ENCODE measurements at places on chromosomes 3 and 15.

DNA sequence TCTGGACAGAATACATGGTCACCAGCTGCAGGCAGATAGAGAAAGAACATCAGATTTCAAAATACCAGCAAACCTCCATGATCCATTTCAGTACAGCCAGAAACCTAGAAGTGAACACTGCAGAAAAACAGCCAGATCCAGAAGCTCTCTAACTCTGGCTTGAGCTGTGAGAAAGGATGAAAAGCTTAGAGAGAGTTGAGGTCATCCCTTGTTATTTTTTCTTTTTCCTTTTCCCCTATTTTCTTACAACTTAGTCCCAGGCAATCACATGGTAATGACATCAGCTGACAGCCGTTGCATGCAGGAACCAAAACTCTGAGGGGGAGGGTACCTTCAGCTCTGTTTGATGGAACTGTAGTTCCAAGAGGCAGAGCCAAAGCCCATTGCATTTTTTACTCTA, 113.2 kb downstream of the TCF12 start:
- DNase-seq = no peak

- DNase-seq = peak; percentile 2
Observed at GRCh38 chr15:56390739-56391267, 25.6 kb downstream of the TEX9 start.

- DNase-seq = peak; percentile 93
Observed at GRCh38 chr3:30286007-30286669, 320.3 kb upstream of the TGFBR2 start.

GRCh38 chr3:140332131-140332530, 345.7 kb upstream of the TRIM42 start:
- DNase-seq = no peak

DNA sequence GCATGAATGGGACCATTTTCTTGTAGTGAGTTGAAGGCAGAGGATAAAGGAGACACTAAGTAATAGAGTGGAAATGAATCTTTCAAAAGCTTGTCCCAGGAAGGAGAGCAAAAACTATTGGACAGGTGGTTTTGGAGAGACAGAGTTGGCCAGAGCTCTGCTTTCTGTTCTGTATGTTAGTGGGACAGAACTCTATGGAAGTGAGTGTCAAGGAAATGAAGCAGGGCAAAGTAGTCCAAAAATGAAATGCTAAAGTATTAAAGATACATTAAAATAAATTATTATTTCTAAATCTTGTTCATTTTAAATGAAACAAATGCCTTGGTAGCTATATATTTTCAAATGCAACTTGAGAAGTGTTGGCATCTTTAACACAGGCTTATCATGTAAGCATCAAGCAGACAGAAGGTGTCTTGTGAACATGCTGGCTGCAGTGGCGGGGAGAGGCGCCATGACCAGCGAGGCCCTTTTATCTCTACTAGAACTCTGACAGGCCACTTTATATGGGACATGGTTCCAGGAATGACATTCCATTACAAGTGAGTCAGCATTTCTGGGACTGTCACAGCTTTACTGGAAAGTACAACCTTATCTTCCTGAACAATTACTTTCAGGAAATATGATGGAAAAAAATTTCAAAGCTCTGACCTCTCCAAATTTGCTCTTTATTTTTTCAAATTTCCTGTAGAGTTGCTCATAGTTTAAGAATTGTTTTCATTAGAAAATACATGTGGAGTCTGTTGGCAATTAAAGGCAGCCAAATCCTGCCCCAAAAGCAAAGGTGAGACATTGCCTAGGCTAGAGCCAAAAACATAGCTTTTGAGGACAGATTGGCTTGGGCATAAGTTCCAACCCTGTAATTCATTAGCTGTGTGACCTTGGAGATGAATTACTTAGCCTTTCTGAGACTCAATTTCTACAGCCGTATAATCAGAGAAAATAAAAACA, 106.5 kb downstream of the ECT2 start:
- no peak for DNase-seq

GRCh38 chr3:33277193-33277882, at the start of gene FBXL2:
Gene FBXL2, plus strand, starts transcription at chr3:33277442. Its CDS starts 71 bp downstream, at chr3:33277513.
- peak; percentile 68 for DNase-seq

GRCh38 chr3:128490915-128491690, 1.9 kb downstream of the GATA2 start:
- DNase-seq = no peak

GRCh38 chr15:80778964-80779657, at the start of gene CEMIP:
Gene CEMIP, plus strand, starts transcription at chr15:80779370. Its CDS starts 94,510 bp downstream, at chr15:80873880.
- peak; percentile 68 for DNase-seq

DNA sequence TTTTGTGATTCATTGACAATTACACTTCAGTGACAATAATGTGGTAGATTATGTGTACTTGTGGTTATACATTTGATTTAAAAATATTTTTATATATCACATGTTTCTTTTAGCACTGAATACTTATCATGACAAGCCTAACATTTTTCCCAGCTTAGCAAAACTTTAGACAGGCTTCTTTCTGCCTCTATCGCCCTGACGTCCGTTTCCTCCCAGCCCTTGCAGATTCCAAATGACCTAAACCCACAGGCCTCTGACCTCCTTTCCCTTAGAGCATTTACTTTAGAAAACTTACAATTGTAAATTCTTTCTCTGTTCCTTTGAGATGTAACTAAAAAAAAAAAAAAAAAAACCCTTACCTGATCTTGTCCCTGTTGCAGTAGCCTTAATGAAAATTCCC, 326.1 kb downstream of the UNC13C start:
- DNase-seq = no peak

GRCh38 chr15:88342666-88343065, 86.1 kb upstream of the NTRK3 start:
- DNase-seq = no peak

GRCh38 chr15:40921949-40922607, 7.1 kb upstream of the DLL4 start:
- DNase-seq = no peak

GRCh38 chr3:14422016-14422963, 19.9 kb downstream of the SLC6A6 start:
- DNase-seq = no peak

GRCh38 chr3:14925729-14926591, 21.4 kb upstream of the NR2C2 start:
- peak; percentile 39 for DNase-seq

DNA sequence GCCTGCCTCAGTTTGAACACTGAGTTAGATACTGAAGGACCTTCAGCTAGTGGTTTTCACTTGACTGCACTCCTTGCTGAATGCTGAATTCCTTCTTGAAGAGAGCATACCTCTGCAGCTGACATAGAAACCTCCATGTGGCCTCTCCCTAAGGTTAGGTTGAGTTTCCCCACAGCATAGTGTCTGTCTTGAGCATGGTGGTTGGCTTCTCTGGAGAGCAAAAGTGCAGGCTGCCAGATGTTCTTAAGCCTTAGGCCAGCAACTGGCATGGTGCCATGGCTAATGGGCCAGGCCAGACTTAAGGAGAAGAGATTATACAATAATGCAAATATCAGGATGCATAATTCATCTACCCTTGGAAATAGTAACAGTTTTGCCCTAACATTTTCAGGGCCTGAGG, 545.6 kb upstream of the ZNF385D start:
- DNase-seq = no peak

DNA sequence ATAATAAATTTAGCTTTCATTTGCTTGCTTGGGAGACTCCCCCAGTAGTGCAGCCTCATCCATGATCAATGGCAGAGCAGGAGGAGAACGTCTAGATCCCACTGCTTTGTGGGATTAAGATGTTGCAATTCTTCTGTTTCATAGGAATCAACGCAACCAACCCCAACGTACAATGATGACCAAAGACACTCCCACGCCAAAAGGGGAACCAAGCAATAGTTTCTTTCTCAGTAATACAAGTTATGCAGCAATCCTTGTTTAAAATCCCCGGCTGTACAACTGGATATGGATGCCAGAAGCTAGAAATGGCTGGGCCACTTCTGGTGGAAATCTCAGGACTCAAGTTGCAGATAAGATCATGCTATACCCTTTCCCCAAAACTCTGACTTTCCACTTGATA, 411.2 kb downstream of the VPS13C start:
- no peak for DNase-seq

GRCh38 chr3:36943601-36944000, 1.3 kb downstream of the TRANK1 start:
- no peak for DNase-seq

- DNase-seq = no peak
Observed at GRCh38 chr3:38549957-38550840, 54.1 kb downstream of the EXOG start.

- DNase-seq = no peak
Observed at GRCh38 chr3:184272269-184272668, 3.6 kb upstream of the ECE2 start.

DNA sequence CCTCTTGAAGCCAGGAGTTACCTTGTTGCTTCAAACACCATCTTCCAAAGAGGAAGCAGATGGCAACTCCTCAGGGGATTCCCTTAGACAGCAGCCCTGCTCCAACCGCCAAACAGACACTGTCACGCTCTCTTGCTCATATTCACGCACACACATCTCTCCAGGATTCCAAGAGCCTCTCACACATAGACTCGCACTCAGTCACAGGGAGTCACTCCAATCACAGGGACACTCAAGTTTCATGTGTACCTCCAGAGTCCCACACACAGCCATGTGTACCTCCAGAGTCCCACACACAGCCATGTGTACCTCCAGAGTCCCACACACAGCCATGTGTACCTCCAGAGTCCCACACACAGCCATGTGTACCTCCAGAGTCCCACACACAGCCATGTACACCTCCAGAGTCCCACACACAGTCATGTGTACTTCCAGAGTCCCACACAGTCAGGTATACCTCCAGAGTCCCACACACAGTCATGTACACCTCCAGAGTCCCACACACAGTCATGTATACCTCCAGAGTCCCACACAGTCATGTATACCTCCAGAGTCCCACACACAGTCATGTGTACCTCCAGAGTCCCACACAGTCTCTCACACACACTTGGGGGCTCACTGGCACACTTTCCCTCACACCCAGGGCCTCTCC, 6.1 kb downstream of the VWA5B2 start:
- DNase-seq = no peak

GRCh38 chr3:50345586-50346234, at the start of gene ZMYND10:
Gene ZMYND10, minus strand, starts transcription at chr3:50345732. Its CDS starts 153 bp downstream, at chr3:50345579.
- peak; percentile 31 for DNase-seq

DNA sequence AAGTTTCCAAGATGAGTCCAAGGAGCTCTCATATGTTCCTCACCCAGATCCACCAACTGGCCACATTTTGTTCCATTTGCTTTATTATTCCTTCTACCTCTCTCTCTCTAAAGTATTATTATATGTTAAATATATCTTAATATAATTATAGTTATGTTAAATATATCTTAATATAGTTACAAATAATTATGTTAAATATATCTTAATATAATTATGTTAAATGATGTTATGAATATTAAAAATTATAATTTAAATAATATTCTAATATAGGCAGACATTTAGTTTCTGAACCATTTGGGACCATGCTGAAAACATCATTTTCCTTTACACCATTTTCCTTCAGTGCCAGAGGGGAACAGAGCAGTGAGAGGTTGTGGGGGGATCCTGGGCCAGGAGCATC, 50.0 kb upstream of the MEX3B start:
- DNase-seq = no peak

DNA sequence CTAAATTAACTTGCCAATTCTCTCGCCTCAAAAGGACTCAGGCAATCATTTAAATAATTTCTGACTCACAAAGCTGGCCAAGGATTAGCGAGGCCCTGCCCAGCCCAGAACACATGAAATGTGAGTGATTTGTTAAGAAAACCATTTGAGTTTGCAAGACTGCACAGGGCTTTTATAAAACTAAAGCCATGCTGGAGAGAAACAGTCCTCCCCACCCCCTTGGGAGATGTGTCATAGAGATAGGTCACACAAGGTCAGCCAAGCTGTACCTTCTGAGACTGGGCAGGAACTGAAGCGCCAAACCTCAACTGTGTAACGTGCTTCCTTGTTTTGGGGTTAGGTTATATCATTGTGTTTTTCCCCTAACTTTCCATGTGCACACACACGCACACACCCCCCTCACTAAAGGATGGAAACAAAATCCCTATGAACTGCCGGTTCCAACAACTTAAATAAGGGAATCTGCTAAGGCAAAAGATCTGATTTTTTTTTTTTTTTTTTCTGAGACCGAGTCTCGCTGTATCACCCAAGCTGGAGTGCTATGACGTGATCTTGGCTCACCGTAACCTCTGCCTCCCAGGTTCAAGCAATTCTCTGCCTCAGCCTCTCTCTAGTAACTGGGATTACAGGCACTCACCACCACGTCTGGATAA, 8.1 kb downstream of the SPATA12 start:
- DNase-seq = peak; percentile 90

DNA sequence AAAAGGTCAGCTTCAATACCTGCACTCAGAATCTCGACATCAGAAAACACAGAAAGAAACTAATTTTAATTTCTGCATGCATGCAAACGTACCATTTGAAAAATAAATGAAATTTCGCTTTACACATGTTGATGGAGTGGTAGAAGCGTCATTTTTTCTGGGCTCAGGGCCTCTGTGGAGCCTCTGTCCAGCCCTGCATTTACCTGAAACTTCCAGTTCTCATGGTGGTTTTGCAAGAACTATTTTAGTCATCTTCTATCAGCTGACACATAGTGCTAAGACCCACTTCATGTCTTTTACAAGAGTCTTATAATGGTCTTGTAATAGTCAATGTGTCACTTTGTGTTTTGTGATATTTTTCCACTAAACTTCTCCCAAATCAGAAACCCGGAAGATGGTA, 5.3 kb downstream of the KY start:
- DNase-seq = no peak

DNA sequence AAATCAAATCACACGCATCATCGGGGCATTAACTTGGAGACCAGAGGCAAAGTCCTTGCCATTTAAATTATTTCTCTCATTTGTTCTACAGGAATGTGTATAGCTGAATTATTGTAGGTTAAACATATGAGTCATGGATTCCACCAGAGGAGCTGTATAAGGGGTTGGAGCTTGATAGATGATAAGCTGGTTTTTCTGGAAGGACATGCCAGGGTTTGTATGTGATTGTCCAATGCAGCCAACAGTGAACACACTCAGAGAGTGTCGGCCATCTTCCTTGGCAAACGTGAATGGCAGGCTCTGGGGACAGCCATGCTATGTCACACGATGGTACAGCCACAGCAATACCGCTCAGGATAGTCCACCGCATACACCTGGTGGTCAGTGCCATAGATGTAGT, 25.1 kb downstream of the SSUH2 start:
- peak; percentile 61 for DNase-seq

DNA sequence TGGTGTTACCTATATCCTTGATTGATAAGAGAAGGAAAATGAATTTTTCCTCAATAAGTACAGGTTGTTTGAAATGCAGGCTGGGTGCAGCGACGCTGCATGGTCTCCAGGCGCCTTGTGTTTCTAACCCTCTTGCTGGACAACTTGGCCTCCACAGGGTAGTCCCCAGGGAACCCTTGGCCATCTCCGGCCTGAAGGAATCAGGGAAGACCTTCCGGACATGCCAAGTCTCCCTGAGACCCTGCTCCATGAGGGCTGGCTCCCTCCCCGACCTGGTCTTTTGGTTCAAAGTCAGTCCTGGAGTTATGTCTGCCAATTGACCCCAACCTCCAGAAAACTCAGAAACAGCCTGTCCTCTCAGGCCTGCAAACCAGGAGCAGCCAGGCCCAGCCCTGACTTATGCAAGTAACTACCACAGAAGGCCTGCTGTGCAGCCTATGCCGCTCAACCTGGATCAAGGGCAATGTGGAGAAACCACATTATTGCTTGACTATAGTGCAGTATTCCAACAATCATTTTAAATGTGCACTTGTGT, 98.3 kb downstream of the LIPC start:
- DNase-seq = no peak

GRCh38 chr3:196272826-196273225, 14.7 kb downstream of the PCYT1A start:
- DNase-seq = no peak
